ENCODE measurements at places on chromosomes 1 and 21. TPM values are rescaled to one million over a fixed set of nuclear protein-coding genes. Genes with fewer than 3 reads are reported as not detected.

SYPL2 gene
- 0.13 TPM for total RNA-seq

DCDC2B gene
- not detected for total RNA-seq

IGSF3 gene
- total RNA-seq = 15.6 TPM

SMPDL3B gene
- total RNA-seq = 1.1 TPM

CATSPERE gene
- total RNA-seq = 0.09 TPM

PDZK1IP1 gene
- 7.2 TPM for total RNA-seq

HPDL gene
- total RNA-seq = 3.8 TPM

IL22RA1 gene
- 9.7 TPM for total RNA-seq

ERICH3 gene
- not detected for total RNA-seq

RHBDL2 gene
- 1.9 TPM for total RNA-seq
